ENCODE measurements at places on chromosomes 5 and 9. TPM values are rescaled to one million over a fixed set of nuclear protein-coding genes. Genes with fewer than 3 reads are reported as not detected.
A peak's percentile ranks its signal among the peaks of the same experiment; 100 is the strongest.

DNA sequence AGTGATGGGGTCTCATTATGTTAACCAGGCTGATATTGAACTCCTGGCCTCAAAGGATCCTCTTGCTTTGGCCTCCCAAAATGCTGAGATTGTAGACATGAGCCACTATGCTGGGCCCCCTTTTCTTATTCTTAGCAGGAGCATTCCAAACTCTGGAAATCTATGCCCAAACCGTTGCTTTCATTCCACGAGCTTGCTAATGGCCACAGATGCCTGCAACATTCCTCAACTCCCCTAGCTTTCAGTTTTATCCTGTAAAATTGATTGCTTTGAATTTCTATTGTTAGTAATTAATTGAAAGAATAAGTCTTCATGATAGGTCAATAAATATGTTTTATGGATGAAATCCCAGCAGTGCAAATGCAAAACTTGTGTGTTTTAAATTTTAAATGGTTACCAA is 564.8 kb upstream of the WWC1 start:
- no peak for DNase-seq

GRCh38 chr5:133873449-133873848 is 95.0 kb downstream of the C5orf15 start:
- DNase-seq: no peak

GRCh38 chr5:105816961-105817360 is 1853.8 kb downstream of the EFNA5 start:
- no peak for DNase-seq

DNA sequence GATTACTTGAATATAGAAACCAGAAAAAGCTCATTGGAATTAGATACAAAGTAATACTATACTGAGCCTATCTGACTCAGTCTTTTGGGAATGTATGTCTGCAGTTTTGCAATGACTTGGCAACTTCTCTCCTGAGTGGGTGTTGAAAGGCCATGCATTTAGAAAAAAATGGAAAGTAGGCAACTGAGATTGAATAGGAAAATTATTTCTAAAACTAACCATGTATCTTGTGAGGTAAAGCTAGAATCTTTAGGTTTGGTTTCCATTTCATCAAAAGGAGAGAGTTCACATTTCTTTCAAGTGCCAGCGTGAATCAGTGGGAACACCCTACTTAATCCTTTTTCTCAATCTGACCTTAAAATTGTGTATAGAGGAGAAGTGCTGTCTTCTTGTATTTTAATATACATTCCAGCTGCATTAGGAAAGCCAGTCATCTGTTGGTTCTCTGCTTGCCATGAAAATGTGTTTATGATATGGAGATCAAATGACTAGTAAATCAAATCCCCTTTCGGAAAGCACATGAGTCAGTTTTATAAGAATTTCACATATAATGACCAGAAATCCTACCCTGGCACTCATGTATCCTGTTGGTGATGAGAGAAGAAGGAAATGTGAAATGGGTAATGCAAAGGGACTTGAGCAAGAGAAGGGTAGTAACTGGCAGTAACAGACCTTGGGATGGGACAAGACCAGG is 30.4 kb downstream of the NFX1 start:
- DNase-seq: peak; percentile 34

DNA sequence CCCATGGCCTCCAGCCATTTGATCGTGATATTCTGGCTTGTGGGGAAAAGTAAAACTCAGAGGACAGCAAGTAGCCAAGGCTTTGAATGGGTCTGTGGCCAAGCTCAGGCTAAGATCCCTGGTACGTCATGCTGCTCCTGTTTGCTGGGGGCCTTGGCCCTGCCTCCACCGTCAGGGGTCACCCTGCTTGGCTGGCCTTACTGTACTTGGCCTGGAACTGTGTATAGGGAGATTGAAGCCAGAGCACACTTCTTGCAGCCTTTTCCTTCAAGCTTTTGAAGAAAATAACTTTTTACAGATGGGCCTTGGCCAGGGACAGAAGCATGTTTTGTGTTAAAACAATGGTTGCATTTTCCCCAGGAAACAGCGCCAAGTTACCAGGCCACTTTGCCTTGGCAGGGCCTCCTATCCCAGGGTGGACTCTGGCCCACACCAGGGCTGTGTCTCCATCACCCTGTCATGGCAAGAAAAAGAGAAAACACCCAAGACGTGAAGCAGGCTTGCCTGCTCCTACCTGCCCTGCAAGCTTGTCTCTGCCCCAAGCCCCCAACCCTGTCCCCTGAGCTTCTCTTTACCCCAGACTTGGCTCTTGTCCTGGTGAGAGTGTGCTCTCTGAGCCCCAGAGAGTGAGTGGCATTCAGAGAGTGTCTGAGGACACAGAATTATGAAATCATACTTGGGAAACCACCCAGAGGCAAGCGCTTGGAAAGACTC is 286.9 kb downstream of the GADD45G start:
- peak; percentile 81 for DNase-seq

GRCh38 chr5:79642210-79642609 is 30.0 kb downstream of the TENT2 start:
- no peak for DNase-seq

DNA sequence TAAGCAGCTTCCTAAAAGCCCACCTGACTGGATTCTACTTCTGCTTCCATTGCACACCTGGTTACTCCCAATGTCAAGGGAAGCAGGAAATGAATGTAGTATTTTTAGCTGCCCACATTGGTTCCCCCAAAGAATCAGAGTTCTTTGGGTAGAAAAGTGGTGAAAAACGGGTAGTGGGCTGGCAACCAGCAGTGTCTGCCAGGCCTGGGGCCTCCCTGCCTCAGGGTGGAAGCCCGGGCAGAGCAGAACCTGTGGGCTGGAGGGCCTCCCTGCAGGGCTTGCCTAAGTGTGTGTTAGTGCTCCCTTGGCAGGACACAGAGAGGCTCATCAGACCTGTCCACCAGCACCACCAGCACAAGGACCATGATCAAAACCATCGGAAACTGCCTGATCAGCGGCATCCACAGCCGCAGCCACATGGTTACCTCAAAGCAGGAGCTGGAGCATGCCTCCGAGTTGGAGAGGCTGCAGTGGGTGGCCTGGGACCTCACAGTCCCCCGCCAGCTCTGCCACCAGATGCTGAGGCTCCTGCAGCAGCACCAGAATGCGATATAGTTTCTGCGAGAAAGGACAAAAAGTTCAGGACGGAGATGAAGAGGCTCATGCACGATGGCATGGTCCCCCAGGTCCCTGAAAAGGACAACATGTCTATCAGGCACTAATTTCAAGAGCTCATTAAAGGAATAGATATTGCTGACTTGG is 72.2 kb downstream of the PTPDC1 start:
- no peak for DNase-seq

DNA sequence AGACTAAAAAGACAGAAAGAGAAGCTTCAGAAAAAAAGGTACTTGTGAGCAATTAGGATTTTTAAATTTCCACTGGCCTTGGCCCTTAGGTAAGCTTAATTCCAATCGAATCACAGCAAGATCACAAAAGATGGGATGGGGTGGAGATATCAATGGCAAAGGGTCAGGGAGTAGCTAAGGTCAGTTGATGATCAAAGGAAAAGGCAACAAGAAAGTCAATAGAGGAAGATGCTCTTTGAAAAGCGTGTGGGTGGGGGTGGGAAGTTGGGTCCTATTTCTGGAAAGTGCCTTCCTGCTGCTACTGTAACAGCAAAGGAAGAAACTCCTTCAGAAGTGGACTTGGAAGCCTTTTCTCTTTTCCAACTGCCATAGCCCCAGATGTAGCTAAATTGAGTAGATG is 7.3 kb downstream of the C1QTNF3 start:
- no peak for DNase-seq

DNA sequence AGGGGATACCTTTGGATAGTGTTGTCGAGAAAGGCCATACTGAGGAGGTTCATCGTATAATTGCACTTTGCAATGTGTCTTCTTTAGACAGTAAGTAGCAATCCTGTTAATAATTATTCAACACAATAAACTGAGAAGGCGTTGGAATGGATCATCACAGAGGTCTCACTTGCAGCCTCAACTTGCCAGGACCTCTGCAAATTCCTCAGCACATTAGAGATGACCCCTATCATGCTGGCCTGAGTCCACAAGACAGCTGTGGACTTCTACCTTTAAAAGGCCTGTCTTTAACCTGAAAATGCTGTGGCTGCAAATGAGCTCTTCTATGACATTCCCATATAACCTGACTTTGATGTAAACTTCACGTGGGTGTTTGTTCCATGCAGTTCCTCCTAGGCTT is 14.1 kb downstream of the SH3TC2 start:
- no peak for DNase-seq

DNA sequence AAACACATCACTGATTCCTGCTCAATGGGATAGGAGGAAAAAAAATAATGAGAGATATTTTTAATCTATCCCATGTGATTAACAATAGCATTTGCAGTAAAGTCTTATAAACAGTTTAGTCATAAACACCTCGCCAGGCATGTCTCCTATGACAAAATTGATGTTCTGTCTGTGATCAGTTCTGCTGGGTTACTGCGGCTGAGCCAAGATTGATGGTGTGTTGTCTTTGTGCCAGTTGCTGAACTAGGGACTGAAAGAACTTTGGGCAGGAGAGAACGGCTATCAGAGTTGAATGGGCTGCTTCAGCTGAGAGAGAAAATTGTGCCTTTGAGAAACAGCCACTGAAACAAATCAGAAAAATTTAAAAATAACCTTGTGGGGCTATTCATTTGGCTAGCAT is 37.3 kb upstream of the MAMDC2 start:
- DNase-seq: no peak

DNA sequence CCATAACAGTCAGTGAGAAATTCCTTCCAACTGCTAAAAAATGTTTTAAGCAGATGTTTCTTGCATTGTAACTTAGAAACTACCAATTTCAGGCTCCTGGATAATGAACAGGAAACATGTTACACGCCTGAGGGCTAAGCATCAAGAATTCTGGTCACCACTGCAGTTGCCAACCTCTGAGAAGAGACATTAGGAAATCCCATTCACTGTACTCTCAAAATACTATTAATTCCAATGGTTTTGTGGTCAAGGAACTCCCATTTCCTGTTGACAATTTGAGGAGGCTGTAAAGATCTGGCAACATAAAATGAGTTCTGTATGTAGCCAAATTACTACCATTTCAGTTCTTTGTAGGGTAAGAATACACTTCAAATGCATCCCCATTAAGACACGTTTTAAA is 456.0 kb upstream of the MEF2C start:
- no peak for DNase-seq

GRCh38 chr5:143898381-143898780 is 86.4 kb downstream of the HMHB1 start:
- DNase-seq: no peak

DNA sequence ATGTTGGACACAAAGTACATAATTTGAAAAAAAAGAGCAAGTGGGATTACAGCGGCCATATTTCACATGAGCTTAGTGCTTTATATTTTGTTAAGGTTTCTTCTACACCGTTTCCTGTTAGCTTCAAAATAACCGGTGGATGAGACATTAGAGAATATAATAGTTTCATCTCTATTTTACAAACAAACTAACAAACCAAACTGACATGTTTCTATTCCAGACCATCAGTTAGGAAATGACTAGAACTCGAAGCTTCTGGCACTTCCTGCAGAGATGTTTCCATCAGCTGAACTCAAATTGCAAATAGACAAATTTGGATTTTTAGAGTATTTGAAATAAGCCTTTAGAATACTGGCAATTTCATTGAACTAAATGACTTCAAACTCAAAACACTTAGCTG is 86.5 kb downstream of the MTRR start:
- DNase-seq: no peak

- DNase-seq: no peak
These were observed 141.2 kb upstream of the CD180 start for GRCh38 chr5:67337751-67338150.

DNA sequence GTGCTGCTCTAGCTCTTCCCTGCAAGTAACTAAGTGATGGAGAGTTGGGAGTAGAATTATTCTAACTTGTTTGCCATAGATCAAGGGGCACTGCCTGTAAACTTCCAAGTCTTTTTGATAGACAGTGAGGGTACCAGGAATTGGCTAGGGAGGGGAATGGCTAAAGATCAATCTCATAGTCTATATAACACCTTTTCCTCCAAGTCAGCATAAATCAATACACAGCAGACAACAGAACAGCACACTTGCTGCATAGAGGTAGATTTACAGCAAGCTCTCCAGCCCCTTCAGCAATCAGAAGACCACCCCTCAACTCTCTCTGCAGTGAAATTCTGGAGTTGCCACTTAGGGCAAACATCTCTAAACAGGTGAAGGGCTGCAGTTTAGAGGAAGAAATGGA is 643.5 kb upstream of the KLF4 start:
- DNase-seq: no peak

DNA sequence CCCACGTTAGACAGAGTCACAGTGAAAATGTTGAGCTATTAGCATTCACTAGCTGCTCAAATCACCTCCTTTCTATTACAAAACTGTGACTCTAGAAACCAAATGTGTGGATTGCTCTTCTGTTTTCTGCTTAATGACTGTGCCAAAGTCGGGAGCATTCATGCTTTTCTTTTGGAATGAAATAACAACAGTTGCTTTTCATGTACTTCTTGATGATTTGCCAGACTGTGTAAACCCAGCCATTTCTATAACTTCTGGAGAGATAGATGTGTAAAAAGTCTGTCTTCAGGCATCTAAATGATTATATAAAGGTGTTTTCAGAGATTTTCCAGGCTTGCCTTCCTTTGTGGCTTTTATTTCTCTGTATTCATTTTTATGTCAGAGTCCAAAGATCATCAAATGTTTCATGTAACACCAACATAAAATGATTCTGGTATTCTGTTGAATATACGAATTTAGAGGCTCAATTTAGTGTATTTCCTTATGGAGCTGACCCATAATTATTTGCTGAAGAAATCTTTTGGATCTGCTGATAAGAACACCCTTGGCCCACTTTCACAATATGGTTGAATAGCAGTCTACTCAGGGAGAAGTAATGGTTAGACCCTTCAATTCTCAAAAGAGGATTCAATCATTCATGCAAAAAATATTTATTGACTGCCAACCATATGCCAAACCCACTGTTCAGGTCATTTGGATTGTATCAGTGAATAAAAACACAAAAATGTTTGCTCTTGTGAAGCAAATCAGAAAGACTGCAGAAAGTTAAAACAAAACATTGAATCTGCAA is 581.2 kb downstream of the CDH18 start:
- peak; percentile 2 for DNase-seq

- no peak for DNase-seq
These were observed 55.5 kb downstream of the GALNT12 start for GRCh38 chr9:98862936-98863335.

- DNase-seq: no peak
These were observed 48.5 kb downstream of the RFX3 start for GRCh38 chr9:3477236-3477834.

DNA sequence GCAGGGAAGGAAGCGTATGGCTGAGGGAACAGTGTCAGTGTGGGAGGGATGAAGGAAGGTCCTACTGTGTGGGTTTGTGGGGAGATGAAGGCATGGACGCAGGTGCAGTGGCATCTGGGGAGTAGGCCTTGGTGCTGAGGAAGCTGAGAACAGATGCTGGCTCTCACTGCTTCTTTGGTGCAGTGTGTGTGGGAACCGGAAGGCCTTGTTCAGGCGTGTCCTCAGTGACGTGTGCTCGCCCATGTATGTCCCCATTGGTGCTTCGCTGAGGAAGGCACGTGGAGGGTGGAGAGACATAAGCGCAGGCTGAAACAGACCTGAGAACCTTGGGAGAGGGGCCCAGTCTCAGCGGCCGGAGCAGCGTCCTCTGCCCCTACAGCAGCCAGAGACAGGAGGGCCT is 18.7 kb downstream of the ADAMTS13 start:
- DNase-seq: no peak

GRCh38 chr9:38036359-38037084 is 32.5 kb downstream of the SHB start:
- DNase-seq: no peak

The CDC20B gene
- not detected for total RNA-seq

The ELAVL2 gene
- not detected for total RNA-seq

The MRPL22 gene
- 1.3 TPM for total RNA-seq

The CEMIP2 gene
- total RNA-seq: 187 TPM

The PCDHGA4 gene
- total RNA-seq: 0.29 TPM

The GOLPH3 gene
- total RNA-seq: 91.1 TPM

The CCT5 gene
- total RNA-seq: 29.2 TPM

Measured in stomach (tissue), 19 donors.